ENCODE measurements at places on chromosomes 7 and 10. TPM values are rescaled to one million over a fixed set of nuclear protein-coding genes. Genes with fewer than 3 reads are reported as not detected.

The MYOF gene
- total RNA-seq: 2.6 TPM

The STARD3NL gene
- total RNA-seq: 29.0 TPM

The CCDC136 gene
- 11.3 TPM for total RNA-seq

The NEUROG3 gene
- total RNA-seq: not detected

The CYP3A7 gene
- total RNA-seq: not detected

The TMEM26 gene
- not detected for total RNA-seq

The LIPN gene
- total RNA-seq: not detected

The SLC18A3 gene
- total RNA-seq: not detected

The CPXM2 gene
- not detected for total RNA-seq

The EXOC4 gene
- 74.2 TPM for total RNA-seq

The PLAC9 gene
- total RNA-seq: not detected

The FIS1 gene
- total RNA-seq: 113 TPM

The NME8 gene
- total RNA-seq: not detected

The RHOBTB1 gene
- not detected for total RNA-seq

The UTF1 gene
- not detected for total RNA-seq

Data from T-helper 2 cell treated with Interferon-gamma antibody and Interleukin-4, amounts not matched to agents 100 ng/mL and 5 ng/mL, for 36 hours (primary cell).